ENCODE measurements at places on chromosomes 7 and 10. TPM values are rescaled to one million over a fixed set of nuclear protein-coding genes. Genes with fewer than 3 reads are reported as not detected.

- no peak for DNase-seq
Observed at GRCh38 chr10:130222381-130222780, 86.2 kb downstream of the GLRX3 start.

DNA sequence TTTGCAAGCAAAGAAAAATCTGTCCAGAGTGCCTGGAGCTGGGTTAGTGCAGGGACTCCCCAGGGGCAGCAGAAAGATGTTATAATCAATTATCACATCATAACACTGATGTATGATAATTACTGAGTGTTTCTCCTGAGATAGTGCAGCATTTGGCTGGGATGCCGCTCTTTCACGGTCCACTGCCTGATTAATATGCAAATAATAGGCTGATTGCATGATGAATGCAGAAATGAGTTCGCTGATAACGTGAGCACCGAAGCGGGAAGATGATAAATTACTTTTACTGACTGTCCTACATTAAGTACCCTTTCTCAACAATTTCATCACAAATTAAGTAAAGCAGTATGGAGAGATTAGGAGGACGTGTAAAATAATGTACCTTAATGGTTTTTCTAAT is 71.4 kb upstream of the SH2B2 start:
- DNase-seq, result no peak

DNA sequence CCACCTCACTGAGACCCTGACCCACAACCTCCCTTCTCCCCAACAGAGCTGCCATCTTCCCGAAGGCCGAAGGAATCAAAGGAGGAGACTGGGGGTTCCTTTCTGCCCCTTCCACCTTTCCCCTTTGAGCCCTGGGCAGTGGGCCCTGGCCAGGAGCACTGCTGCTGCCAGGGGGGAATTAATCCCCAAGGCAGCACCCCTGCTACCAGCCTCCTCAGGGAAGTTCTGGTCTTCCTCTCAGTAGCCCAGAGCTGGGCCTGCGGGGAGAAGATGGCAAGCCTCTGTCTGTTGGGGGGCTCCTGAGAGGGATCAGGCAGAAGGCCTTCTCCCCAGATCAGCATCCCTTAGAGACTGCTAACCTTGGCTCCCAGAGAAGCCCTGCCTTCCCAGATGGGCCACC is 25.5 kb downstream of the DPCD start:
- no peak for DNase-seq

EPO gene
- total RNA-seq, result not detected

DNA sequence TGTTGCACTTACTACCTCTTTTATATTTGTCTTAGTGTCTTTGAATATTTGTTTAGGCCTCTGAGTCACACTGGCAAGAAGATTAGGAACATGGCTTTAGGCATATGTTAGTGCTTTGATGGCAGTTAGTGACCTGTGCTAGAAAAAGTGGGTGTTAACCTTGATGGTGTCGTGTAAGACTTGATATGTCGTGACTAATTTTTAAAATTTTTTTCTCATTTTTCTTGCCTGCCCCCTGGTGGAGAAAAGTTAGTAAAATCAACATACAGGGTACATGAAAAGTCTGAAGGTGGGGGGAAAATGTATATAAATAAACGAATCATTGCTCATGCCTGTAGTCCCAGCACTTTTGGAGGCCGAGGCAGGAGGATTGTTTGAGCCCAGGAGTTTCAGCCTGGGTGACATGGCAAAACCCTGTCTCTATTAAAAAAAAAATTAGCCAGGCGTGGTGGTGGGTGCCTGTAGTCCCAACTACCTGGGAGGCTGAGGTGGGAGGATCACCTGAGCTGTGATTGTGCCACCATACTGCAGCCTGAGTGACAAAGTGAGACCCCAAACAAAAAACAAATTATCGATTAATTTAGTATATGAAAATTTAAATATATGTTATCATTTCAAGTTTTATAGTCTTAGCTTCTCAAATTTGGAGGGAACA is 44.6 kb downstream of the TAX1BP1 start:
- no peak for DNase-seq

- DNase-seq, result no peak
Observed at GRCh38 chr10:4058514-4059029, 273.6 kb upstream of the KLF6 start.

GRM8 gene
- 15.4 TPM for total RNA-seq

CPA1 gene
- total RNA-seq, result not detected

GRCh38 chr10:96585736-96586418 is 935 bp downstream of the TM9SF3 start:
- DNase-seq, result no peak

- no peak for DNase-seq
Observed at GRCh38 chr10:10528563-10528910, 489.1 kb upstream of the CELF2 start.

CDK14 gene
- 219 TPM for total RNA-seq

- DNase-seq, result no peak
Observed at GRCh38 chr10:25048450-25048849, 32.0 kb downstream of the THNSL1 start.

TRIL gene
- total RNA-seq, result 96.9 TPM

DNA sequence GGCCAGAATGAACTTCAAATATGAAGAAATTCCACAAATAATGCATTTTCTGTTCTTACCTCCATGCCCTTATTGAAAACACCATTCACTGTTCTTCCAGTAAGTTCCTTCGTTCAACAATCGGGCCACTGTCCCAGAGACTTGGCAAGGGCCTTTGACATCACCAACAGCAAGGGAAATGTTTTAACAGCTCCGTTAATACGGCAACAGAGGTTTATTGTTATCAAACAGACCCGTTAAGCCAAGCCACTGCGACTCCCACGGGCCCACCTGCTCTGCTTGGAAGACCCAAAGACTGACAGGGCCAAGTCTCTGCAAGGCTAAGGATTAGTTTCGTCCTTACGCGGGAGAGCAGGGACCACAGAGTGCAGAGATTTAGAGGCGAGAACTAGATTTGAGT is 43.4 kb upstream of the LYZL1 start:
- DNase-seq, result peak; percentile 79

DNA sequence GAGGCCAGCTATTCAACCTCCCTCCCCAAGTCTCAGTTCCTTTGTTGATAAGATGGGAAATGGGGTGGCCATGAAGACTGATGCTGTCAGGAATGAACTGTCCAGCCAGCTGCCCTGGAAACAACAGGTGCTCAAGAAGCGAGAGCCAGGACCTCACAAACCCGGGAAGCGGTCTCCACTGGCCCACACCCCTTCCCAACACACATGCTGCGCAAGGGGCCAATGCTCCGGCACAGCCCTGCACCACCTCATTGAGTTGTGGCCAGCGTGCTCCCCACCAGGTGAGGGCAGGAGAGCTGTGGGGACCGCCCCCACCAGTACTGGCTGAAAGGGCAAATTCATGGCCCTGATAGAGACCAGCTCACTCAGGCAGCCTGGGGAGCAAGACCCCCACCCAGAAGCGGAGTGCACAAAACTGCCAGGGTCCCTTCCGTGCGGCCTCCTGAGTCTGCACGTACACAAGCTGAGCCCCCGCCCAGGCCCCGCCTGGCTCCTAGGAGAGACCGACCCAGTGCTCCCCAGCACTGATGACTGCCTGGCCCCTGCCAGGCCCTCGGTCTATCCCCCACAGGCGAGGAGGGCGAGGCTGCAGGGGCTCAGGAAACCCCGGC is 216.6 kb downstream of the MAD1L1 start:
- no peak for DNase-seq

DNA sequence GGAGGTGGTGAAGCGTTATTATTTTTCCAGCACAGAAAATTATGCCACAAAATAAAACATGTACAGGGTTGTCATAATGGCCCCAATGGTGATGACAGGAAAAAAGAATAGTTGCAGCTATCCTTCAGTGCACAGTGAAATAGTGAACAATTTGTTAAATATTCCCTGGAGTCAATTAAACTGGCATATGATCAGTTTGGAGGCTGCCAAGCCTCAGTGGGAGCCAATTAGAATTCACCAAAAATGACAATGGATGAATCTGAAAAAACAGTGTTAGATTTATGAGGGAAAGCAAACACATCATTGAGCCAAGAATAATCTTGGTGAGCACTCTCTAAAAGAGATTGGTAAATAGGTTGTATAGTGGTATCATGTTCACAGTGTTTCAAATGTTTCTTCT is 146.3 kb downstream of the OTUD1 start:
- DNase-seq, result no peak

CRHR2 gene
- 5.4 TPM for total RNA-seq

DNA sequence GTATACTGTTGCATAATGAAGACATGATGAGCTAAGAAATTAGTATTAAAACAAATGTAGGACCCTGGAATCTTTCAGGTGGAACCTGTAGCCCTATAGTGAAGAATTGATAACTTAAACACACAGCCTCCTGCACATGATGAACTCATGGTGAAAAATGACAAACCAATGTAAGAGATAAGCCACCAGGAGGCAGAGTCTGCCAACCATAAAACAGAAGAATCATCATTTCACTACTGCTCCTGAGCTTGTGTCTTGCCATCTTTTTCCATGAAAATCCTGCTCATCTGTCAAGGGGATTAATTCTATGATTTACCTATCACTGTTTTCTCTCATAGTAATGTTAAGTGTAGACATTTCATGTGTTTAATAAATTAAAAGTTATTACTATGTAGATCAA is 363.9 kb downstream of the MALRD1 start:
- no peak for DNase-seq

DNA sequence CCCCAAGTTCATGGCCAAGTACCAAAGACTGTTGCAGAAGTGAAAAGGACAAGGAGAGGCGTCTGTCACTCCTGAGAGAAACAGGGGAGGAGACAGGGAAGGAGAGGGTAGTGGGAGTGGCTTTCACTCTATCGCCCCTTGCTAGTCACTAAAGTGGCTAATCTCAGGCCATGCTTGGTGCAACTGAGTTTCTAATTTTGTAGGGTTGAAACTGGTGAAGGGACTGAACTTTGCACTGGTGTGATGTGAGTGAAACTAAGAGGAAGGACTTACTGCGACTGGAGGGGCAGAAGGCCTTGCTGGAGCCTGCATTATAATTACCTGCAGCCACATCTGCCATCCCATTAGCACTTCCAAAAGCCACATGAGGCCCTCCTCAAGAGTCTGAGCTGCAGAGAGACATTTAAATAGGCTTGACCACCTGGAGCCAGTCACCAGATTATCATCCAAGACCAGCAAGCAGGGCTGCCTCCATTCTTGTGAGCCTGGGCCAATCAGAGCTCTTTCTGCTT is 107.2 kb upstream of the EEPD1 start:
- no peak for DNase-seq

- DNase-seq, result no peak
Observed at GRCh38 chr10:105769248-105770184, 1128.4 kb downstream of the SORCS3 start.

DNA sequence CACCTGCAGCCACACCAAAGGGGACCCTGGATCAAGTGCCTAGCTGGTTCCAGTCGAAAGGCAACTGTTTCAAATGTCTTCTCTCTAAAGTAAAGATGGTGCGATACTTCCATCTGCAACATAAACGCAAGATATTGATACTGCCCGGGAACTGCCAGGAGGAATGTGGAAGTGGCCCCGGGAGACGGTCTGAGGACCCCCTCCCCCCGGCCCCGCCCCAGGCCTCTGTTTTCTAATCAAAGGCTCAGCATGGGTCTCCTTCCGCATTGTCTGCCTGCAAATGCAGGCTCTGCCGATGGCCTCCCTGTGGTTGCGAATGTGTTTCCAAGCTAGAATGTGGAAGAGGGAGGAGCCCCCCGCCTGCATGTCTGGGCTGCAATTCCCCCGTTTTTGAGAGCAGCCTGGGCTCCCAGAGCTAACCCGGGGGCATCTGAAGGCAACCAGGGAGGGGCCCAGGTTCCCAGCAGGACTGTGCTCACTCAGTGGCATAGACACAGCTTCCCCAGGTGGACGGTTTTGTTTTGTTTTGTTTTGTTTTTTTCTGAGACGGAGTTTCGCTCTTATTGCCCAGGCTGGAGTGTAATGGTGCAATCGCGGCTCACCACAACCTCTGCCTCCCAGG is 223.9 kb upstream of the PPP2R2D start:
- DNase-seq, result no peak

GPER1 gene
- total RNA-seq, result 12.4 TPM

- no peak for DNase-seq
Observed at GRCh38 chr10:76309741-76310587, 878.5 kb downstream of the LRMDA start.

DNA sequence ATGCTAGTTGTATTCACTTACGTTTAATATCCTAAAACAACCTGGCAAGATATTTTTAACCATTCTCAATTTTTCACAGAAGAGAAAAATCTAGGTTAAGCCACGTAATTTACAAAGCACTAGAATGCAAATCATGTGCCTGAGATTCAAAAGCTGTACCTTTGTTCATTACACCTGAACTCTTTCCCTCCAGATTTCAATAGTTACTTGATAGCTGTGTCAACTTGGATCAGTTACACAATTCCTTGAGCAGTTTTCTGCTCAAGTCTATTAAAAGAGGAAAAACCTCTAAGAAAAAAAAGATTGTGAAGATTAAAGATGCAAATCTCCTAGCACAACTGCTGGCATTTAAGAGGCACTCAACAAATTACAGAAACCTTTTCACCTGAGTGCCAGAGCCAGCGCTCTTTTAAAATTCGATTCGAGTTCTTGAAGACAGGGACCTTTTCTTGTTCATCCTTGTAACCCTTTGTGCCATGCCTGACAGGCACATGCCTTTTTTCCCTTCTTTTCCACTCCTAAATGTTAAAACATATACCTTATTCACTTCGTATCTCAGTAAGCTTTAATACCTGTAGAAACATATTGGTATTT is 886 bp downstream of the NSUN6 start:
- no peak for DNase-seq

GRCh38 chr10:51137756-51138529 is 63.7 kb downstream of the PRKG1 start:
- no peak for DNase-seq

- no peak for DNase-seq
Observed at GRCh38 chr10:83190614-83191013, 948.7 kb upstream of the GHITM start.

DNA sequence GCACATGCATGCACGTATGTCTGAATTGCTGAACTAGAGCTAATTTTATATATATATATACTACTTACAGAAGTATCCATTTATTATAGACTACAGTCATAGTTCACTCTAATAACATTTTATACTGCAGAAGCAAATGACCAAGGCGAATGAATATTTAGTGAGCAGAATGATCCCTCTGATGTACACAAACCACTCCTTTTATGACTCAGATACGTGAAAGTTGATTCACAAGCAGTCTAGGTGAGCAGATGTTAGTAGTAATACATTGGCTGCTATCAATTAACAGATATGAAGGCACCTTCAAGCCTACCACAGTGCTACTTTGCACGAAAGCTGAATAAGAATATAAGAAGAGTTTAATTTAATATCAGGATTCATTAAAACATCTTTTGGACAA is 10.4 kb downstream of the GPAM start:
- no peak for DNase-seq

Measured in dorsolateral prefrontal cortex (tissue), 122 donors.